ENCODE measurements at places on chromosomes 11 and 22. TPM values are rescaled to one million over a fixed set of nuclear protein-coding genes. Genes with fewer than 3 reads are reported as not detected.

FLRT1 gene
- total RNA-seq: not detected

FGF3 gene
- total RNA-seq: not detected

ABCG4 gene
- not detected for total RNA-seq

ARHGAP32 gene
- total RNA-seq: 4.6 TPM

SPA17 gene
- total RNA-seq: 1.5 TPM

OR8H3 gene
- not detected for total RNA-seq

MMP3 gene
- not detected for total RNA-seq

OR52H1 gene
- not detected for total RNA-seq

DDI1 gene
- not detected for total RNA-seq

DEFB131B gene
- not detected for total RNA-seq

EEF1G gene
- 1,888 TPM for total RNA-seq

KDM4D gene
- 0.45 TPM for total RNA-seq

APLNR gene
- not detected for total RNA-seq

ABCC8 gene
- total RNA-seq: not detected

CHRDL2 gene
- not detected for total RNA-seq

KCNK4 gene
- not detected for total RNA-seq

PIH1D2 gene
- 0.17 TPM for total RNA-seq

Measured in activated naive CD4-positive, alpha-beta T cell treated with anti-CD3 and anti-CD28 coated beads, Interleukin-2, amount 10 ng/mL, durations not matched to agents 5 hours and 36 hours (primary cell).